8988T (cell line): ENCODE measurements at places on chromosomes 1 and 21.

- DNase-seq, result no peak
Observed at GRCh38 chr1:26005434-26006105, 7.7 kb upstream of the PAFAH2 start.

- no peak for DNase-seq
Observed at GRCh38 chr1:154276797-154277196, 4.4 kb downstream of the HAX1 start.

GRCh38 chr1:209651138-209651587, 1.1 kb downstream of the LAMB3 start:
- DNase-seq, result peak; percentile 46

DNA sequence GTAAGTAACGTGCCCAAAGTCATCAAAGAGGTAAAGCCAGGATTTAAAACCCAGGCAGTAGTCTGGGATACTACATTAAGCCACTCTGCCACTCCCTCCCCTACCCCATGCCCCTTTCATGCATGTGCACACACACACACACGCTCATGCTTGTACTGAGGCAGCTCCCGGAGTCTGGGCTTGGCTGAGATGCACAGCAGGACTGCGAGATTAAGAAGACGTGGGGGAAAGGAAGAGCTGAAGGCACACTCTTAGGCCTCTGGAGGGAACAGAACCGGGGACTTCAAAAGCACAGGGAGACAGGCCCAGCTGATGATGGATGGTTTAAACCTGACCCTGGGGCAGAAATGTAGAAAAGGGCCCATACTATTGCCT, 98.3 kb downstream of the GLIS1 start:
- DNase-seq, result no peak

GRCh38 chr1:54409156-54410142, 3.3 kb upstream of the SSBP3 start:
- DNase-seq, result no peak

GRCh38 chr1:51818487-51818886, 60.0 kb downstream of the NRDC start:
- no peak for DNase-seq

- DNase-seq, result no peak
Observed at GRCh38 chr21:29231756-29232529, 66.8 kb upstream of the BACH1 start.

DNA sequence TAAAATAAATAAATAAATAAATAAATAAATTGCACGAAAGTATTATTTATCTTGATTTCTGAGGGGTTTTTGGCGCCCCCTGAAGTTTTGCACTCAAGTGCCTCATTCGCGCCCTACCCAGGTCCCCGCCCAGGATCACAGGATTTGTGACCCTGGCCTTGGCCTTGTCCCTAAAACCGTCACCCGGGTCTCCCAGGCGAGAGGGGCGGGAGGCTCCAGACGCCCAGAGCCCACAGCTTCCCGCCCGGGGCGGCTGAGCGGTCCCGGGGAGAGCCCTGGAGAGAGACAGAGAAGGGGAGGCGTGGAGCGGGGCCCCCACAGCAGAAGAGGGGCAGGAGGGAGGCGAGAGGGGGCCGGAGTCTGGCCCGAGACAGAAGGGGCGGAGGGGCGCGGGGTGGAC, 91.8 kb upstream of the CASZ1 start:
- no peak for DNase-seq

- no peak for DNase-seq
Observed at GRCh38 chr21:42624095-42624790, 29.2 kb upstream of the PDE9A start.

DNA sequence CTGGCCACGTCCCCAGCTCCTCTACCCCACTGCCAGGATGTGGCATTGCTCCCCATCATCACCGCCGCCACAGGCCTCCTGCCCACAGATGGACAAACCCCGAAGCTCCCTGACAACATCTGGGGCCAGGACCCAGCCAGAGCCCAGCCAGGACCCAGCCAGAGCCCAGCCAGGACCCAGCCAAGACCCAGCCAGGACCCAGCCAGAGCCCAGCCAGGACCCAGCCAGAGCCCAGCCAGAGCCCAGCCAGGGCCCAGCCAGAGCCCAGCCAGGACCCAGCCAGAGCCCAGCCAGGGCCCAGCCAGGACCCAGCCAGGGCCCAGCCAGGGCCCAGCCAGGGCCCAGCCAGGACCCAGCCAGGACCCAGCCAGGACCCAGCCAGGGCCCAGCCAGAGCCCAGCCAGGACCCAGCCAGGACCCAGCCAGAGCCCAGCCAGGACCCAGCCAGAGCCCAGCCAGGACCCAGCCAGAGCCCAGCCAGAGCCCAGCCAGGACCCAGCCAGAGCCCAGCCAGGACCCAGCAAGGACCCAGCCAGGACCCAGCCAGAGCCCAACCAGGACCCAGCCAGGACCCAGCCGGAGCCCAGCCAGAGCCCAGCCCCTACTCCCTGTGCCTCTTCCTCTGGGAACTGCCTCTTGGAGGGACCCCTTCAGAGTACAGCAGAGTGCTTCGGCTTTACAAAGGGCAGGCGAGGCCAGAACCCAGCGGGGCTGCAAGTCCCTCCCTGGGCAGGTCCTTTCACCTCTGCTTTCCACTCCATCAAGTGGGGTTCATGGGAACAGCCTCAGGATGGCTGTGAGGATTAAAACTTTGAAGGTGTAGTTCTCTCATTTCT, 43.7 kb downstream of the DISP3 start:
- DNase-seq, result no peak

GRCh38 chr1:15244813-15245212, 2.2 kb upstream of the FHAD1 start:
- DNase-seq, result no peak

DNA sequence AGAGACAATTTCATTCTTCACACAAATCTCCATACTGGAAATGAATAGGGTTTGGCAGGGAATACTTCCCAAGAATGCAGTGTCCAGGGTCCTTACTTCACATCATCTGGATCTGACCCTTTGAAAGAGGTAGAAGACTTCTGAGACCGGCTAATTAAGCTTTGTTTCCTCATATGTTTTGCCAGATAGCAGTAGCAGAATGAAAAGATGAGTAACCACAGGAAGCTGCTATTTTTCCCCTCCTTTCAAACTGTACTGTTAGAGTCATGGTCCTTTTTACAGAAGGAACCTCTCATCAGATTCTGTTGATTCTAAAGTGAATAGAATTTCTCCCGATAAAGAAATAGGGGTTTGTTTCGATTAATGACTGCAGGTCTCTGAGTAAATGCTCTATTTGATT, 1.4 kb upstream of the OLFML3 start:
- DNase-seq, result no peak
